ENCODE measurements at places on chromosomes 3 and 15. TPM values are rescaled to one million over a fixed set of nuclear protein-coding genes. Genes with fewer than 3 reads are reported as not detected.

DNA sequence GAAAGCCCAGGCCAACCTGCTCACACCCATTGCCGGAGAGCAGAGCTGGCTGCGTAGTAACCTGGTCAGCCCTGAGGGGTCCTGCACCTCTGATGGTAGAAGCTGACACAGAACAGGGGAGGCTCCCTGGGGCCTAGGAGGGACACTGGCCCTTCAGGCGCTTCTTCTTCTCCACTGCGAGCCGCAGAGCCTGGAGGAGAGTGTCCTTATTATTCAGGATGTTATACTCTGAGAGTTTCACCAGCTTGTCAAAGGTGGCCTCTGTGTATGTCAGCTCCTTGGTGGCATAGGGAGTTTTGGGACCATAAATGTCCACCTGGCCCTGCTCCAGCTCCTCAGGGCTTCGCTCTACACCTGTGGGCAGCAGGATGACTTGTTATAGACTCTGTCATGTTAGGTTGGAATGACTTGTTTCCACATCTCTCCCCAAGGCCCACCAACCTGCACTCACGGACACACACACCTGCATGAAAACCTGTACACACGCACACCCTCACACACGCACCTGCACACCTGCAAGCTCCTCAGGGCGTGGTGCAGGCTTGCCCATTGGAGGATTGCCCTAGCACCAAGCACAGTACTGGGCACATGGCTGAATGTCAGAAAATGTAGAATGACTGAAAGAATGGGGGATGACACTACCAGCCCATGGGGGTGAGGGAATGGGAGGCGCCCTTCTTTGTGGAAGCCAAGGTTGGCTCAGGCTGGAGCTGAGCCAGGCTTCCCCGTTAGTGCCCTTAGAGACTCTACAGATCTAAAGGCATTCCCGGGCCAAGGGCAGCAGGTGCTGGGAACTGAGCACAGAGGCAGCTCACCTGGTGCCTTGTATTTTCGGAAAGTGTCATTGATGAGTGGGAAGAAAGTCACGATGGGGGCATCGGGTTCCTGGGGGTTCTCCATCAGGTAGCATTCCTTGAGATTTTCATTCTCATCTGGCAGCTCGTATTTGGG lies 11.5 kb upstream of the EHD4 start:
- H3K4me3 ChIP-seq: no peak overlapping the region
- H3K4me1 ChIP-seq: peaks cover 4% of the 10 kb centered on the region
- no peak for DNase-seq
- no peaks in the 10 kb centered on the region for H3K36me3 ChIP-seq
- H3K27me3 ChIP-seq: no peaks in the 10 kb centered on the region

DNA sequence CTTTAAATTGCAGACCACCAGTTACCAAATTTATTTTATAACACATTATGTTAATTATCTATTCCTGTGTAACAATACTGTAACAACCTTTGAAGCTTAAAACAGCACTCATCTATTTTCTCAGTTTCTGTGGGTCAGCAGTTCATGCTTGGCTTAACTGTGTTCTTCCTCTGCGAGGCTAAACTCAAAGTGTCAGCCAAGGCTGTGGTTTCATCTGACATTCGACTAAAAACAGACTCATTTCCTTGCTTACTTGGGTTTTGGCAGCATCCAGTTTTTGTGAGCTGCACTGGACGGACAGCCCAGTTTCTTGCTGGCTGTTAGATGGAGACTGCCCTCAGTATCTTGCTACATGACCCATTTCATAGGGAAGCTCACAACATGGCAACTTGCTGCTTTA lies 247.3 kb upstream of the KCNH8 start:
- H3K27ac ChIP-seq: no peak overlapping the region
- H3K36me3 ChIP-seq: no peaks in the 10 kb centered on the region
- DNase-seq: no peak

The CHL1 gene
- 0.53 TPM for total RNA-seq

DNA sequence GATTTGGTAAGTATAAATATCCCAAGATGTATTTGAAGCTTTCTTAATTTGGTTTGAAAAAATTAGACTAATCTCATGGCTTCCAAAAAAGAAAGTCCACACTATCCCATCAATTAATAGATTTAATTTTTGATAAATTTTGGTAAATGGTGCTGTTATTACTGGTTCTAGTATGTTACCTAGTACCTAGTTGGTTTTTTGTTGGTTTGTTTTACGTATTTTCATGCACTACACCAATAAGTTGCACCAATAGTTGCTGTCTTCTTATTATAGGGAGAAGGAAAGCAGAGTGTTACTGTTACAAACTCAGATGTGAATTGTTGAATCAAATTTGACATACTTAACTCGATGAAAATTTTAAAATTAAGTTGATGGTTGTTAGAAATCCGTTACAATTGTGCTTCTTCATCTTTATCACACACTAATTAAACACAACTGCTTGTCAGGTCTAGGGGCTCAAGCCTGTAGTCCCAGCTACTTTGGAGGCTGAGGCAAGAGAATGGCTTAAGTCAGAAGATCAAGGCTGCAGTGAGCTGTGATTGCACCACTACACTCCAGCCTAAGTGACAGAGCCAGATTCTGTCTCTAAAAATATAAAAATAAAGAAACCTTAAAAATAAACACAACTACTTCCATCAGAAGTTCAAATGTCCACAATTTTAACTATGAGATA lies 23.1 kb upstream of the MBNL1 start:
- no peak overlapping the region for H3K4me3 ChIP-seq
- no peak for DNase-seq
- H3K27ac ChIP-seq: no peak overlapping the region
- H3K27me3 ChIP-seq: no peaks in the 10 kb centered on the region
- no peaks in the 10 kb centered on the region for H3K4me1 ChIP-seq

GRCh38 chr3:46538803-46539442 lies 27.2 kb downstream of the LRRC2 start:
- no peak overlapping the region for H3K27ac ChIP-seq
- H3K27me3 ChIP-seq: no peaks in the 10 kb centered on the region
- H3K36me3 ChIP-seq: no peaks in the 10 kb centered on the region
- DNase-seq: peak; percentile 78
- H3K4me3 ChIP-seq: no peak overlapping the region

The SHC4 gene
- total RNA-seq: 7.2 TPM

- peak overlapping the region; percentile 27 for H3K27ac ChIP-seq
- H3K4me1 ChIP-seq: no peaks in the 10 kb centered on the region
- H3K36me3 ChIP-seq: no peaks in the 10 kb centered on the region
- no peak for DNase-seq
- no peaks in the 10 kb centered on the region for H3K27me3 ChIP-seq
- H3K4me3 ChIP-seq: no peak overlapping the region
Observed at GRCh38 chr3:100001526-100002270, 112.6 kb downstream of the FILIP1L start.

The CKMT1B gene
- not detected for total RNA-seq

GRCh38 chr3:33636125-33636850 lies 81.8 kb downstream of the CLASP2 start:
- no peaks in the 10 kb centered on the region for H3K27me3 ChIP-seq
- DNase-seq: no peak

- H3K27ac ChIP-seq: peak overlapping the region; percentile 73
- DNase-seq: peak; percentile 92
- peaks cover 7% of the 10 kb centered on the region for H3K4me1 ChIP-seq
Observed at GRCh38 chr3:48739955-48740823, 23.2 kb upstream of the IP6K2 start.

The GOLGA8T gene
- total RNA-seq: 1.4 TPM

The CCR4 gene
- 3.1 TPM for total RNA-seq

DNA sequence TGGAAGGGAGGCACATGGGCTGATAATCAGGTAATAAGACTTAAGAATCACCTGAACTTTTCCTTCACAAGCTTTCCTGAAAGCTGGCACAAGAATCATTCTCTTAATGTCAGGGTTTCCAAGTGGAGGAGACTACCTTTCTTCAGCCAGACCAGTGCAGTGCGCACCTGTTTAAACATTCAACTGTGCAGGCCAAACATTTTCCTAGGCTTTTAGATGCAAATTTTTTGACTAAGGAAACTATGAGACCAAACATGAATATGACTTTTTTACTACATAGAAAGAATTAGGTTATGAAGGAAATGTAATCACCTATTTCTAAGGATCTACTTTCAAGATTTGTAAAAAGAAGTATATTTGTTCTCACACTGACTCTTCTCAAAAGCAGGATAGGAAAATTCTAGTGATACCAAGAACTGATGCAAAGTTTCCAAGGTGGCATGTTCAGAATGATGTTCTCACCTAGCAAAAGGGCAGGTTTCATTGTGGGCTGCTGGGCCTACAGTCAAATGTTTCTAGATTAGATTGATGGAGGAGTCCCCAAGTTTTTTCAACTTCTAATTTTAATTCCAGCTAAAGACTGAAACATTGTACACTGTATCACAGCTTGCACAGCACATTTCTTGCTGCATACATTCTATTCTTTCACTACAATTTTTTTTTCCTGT lies 339.1 kb downstream of the TIGIT start:
- no peak overlapping the region for H3K4me3 ChIP-seq
- H3K27me3 ChIP-seq: no peaks in the 10 kb centered on the region
- H3K27ac ChIP-seq: no peak overlapping the region
- H3K4me1 ChIP-seq: no peaks in the 10 kb centered on the region

- DNase-seq: no peak
- peaks cover 11% of the 10 kb centered on the region for H3K4me1 ChIP-seq
- peaks cover 2% of the 10 kb centered on the region for H3K36me3 ChIP-seq
- no peak overlapping the region for H3K27ac ChIP-seq
Observed at GRCh38 chr3:20068512-20069177, 28.4 kb downstream of the KAT2B start.

The ZBBX gene
- not detected for total RNA-seq

- no peak for DNase-seq
- H3K27me3 ChIP-seq: no peaks in the 10 kb centered on the region
- H3K36me3 ChIP-seq: no peaks in the 10 kb centered on the region
- no peak overlapping the region for H3K4me3 ChIP-seq
Observed at GRCh38 chr3:72337480-72337855, 510.8 kb downstream of the SHQ1 start.

DNA sequence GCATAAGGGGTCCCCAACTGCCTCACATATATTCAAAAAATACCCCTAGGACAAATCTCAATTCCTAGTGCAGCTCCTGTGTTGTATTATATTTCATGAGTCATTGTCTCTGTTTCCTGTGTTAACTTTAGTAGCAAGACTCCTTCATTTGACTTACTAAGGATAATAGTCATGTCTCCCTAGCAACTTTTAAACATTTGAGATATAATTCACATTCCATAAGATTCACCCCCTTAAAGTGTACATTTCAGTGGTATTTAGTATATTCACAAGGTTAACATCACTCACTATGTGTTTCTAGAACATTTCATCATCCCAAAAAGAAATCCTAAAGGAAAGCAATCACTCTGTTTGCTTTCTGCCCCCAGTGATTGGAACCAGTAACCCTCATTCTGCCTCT lies 121.3 kb upstream of the WNT7A start:
- DNase-seq: no peak
- no peaks in the 10 kb centered on the region for H3K27me3 ChIP-seq
- H3K27ac ChIP-seq: no peak overlapping the region
- no peak overlapping the region for H3K4me3 ChIP-seq
- H3K4me1 ChIP-seq: no peaks in the 10 kb centered on the region

- DNase-seq: no peak
- H3K4me1 ChIP-seq: peaks cover 50% of the 10 kb centered on the region
Observed at GRCh38 chr15:67193223-67193990, 61.1 kb downstream of the AAGAB start.

- no peaks in the 10 kb centered on the region for H3K27me3 ChIP-seq
- no peak for DNase-seq
- H3K4me1 ChIP-seq: no peaks in the 10 kb centered on the region
Observed at GRCh38 chr3:83632526-83632925, 1326.3 kb upstream of the CADM2 start.

- H3K4me1 ChIP-seq: no peaks in the 10 kb centered on the region
- no peaks in the 10 kb centered on the region for H3K36me3 ChIP-seq
- DNase-seq: no peak
Observed at GRCh38 chr3:143604402-143605185, 243.7 kb downstream of the SLC9A9 start.

DNA sequence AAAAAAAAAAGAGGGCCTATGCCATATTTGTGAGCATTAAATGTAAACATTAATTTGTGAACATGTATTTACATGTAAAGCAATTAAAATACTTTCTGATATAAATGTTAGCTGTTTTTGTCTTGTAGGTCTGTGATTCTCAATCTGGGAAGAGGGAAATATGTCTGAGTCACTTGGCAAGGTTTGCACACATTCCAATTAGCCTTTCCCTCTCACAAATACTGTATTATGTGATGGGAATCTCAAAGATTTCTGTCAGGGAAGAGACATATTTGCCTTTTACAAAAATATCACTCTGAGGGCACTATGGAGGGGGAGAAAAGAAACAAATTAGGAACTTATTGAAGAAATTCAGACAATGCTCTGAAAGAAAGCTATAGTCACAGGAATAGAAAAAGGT lies 483.6 kb downstream of the GBE1 start:
- no peak overlapping the region for H3K27ac ChIP-seq
- no peak overlapping the region for H3K4me3 ChIP-seq
- H3K27me3 ChIP-seq: no peaks in the 10 kb centered on the region

- DNase-seq: no peak
- no peak overlapping the region for H3K4me3 ChIP-seq
- H3K27me3 ChIP-seq: no peaks in the 10 kb centered on the region
- peak overlapping the region; percentile 28 for H3K27ac ChIP-seq
- peaks cover 20% of the 10 kb centered on the region for H3K36me3 ChIP-seq
Observed at GRCh38 chr15:62648954-62649353, 393.6 kb upstream of the TPM1 start.

DNA sequence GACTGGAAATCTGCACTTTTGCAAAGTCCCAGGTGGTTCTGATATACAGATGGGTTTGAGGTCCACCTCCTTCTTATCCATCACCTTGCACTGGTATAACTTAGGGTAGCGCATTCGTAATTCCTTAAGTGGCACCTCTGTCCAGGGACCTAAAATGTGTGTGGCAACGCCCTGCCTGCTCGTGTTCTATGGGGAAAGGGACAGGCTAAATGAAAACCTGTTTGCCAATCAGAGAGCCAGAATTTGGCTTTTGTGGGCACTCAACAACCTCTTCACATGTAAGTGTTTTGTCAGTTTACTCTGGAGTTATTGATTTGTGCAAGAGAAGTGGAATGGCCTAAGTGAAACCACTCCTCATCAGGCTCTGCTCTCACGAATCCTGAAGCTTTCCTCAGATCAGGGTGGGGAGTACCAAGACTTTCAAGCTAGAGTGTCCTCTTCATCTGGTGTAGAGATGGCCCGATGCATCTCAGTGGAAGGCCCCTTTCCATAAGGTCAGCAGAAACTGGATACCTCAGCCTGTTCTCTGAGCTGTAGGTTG lies 138.3 kb downstream of the ALDH1A2 start:
- no peaks in the 10 kb centered on the region for H3K27me3 ChIP-seq
- DNase-seq: no peak
- no peaks in the 10 kb centered on the region for H3K36me3 ChIP-seq

GRCh38 chr3:52057812-52058495 lies 1.6 kb upstream of the DUSP7 start:
- H3K4me1 ChIP-seq: peaks cover 14% of the 10 kb centered on the region
- H3K36me3 ChIP-seq: peaks cover 11% of the 10 kb centered on the region
- peak overlapping the region; percentile 67 for H3K27ac ChIP-seq
- no peak for DNase-seq
- peak overlapping the region; percentile 69 for H3K4me3 ChIP-seq
- H3K27me3 ChIP-seq: no peaks in the 10 kb centered on the region

The FBXW12 gene
- not detected for total RNA-seq

- no peak overlapping the region for H3K4me3 ChIP-seq
- DNase-seq: no peak
- H3K36me3 ChIP-seq: no peaks in the 10 kb centered on the region
- H3K4me1 ChIP-seq: peaks cover 37% of the 10 kb centered on the region
- H3K27ac ChIP-seq: no peak overlapping the region
Observed at GRCh38 chr3:63966007-63966406, 53.8 kb upstream of the SCAANT1 start.

GRCh38 chr3:188581365-188581764 lies 427.4 kb downstream of the LPP start:
- H3K27ac ChIP-seq: peak overlapping the region; percentile 85
- no peak overlapping the region for H3K4me3 ChIP-seq
- no peaks in the 10 kb centered on the region for H3K27me3 ChIP-seq
- H3K4me1 ChIP-seq: peaks cover 11% of the 10 kb centered on the region

The SLC2A2 gene
- not detected for total RNA-seq

The DUOXA2 gene
- total RNA-seq: 0.32 TPM

Measured in ascending aorta (tissue), 2 donors.